ENCODE measurements at places on chromosomes 16 and 17.

DNA sequence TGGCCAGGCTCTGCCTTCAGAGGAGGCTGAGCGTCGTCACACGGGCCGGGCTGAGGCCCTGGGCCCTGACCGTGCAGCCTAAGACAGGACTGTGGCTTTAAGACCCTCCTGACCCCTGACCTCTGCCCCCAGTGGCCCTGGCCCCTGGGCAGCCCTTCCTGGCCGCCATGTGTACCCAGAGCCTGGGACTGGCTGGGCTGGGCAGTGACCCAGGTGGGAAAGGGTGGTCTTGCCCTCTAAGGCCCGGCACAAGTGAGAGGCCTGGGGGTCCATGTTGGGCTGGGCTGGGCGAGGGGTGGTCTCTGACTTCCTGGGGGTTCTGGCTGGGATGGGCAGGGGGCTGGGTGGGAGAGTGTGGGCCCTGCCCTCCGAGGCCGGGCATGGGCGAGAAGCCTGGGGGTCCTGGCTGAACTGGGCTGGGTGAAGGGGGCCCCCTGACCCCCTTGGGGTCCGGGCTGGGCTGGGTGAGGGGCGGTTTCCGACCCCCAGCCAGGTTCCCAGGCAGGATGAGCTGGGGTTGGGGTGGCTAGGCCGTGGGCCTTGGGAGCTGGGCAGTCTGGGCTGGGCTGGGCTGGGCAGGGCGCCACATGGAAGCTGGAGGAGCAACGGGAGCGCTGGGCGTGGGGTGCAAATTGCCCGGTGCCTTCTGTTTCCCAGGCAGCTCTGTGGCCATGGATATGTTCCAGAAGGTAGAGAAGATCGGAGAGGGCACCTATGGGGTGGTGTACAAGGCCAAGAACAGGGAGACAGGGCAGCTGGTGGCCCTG is at the start of gene CDK3:
CDK3 (plus strand) TSS at position 101 of the 767 bp plus-strand sequence; CDS start at position 672, 571 bp downstream.
- DNase-seq, result no peak

- DNase-seq, result no peak
Measured at GRCh38 chr17:14923981-14924380, 341.1 kb downstream of the PMP22 start.

GRCh38 chr16:60405286-60405685 is 1631.0 kb downstream of the CDH8 start:
- DNase-seq, result no peak

- DNase-seq, result peak; percentile 82
Measured at GRCh38 chr17:75877752-75878173, 618 bp downstream of the TRIM47 start.

DNA sequence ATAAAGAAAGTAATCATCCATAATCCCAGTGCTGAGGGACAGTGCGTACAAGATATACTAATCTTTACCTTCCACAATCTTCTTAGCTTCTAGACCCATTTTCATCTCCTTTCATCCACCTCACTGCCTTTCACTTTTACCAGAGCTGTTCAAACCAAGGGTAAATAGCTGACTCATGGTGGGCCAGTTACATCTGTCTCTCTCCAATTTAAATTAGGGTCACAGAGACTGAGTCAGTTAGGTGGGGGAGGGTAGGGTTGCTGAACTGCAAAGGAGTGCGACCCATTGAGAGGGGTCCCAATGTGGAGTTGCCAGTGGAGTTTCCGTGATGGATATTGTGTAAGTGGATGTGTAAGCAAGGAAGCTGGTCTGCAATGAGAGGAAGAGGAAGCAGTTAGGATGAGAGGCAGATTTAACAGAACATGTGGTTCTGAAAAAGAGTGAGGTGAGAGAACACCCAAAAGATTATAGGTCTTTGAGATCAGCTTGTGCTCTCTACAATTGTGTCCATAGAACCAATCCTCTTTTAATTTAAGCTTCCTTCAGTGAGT is 83.5 kb downstream of the GP2 start:
- DNase-seq, result no peak

- DNase-seq, result no peak
Measured at GRCh38 chr16:86317813-86318650, 192.3 kb upstream of the FOXF1 start.

DNA sequence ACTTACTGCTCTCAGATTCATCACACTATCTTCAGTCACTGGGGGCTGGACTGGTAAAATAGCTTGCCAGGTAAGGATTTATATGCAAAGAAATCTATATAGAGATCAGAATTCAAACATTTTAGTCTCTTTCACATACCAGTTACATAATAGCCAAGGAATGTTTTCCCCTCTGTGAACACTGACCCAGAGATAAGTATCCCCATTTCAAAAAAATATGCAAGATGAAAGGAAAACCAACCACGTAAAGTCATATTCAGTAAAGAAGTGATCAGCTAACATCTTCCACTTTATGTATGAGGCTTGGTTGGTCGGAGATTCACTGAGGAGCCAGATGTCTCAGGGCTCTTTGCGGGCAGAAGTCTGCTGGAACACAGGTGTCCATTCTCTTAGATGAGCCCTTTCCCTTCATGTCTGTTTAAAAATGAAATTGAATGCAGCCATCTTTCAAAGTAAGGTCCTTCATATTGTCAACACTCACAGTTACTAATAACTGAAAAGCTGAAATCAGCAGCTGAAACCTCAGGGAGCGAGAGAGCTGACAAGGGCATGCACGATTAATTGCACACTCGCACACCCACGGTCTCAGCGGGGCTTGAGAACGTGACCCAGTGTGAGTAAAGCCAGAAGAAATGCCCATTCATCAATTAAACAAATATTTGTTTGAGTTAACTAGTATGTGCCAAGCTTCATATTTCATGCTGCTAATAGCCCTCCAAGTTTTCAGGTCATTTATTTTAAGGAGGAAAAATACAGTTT is 161.2 kb downstream of the MRTFB start:
- no peak for DNase-seq

- no peak for DNase-seq
Measured at GRCh38 chr16:78390092-78390491, 290.6 kb downstream of the WWOX start.

GRCh38 chr17:42078396-42079043 is 19.8 kb downstream of the ZNF385C start:
- no peak for DNase-seq

GRCh38 chr17:3543453-3543852 is 14.2 kb downstream of the TRPV3 start:
- no peak for DNase-seq

DNA sequence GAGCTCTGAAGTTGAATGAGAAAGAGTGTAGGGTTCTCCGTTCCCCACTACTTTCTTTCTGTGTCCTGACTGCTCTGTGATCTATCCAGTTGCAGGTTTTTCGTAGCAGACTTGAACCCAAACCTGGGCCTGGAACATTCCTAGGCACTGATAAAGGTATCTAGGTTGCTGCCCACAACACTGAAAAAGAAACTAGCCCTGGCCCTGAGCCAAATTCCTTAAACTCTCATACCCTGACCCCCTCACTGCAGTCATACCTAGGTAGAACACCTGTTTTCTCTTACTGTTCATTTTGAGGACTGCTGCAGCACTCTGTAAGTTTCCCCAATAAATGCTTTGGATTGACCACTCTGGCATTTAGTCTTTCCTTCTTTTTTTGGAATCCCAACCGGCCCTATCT is 5.4 kb downstream of the HYDIN start:
- DNase-seq, result no peak

- no peak for DNase-seq
Measured at GRCh38 chr17:36133602-36134236, 30.1 kb downstream of the CCL4 start.

DNA sequence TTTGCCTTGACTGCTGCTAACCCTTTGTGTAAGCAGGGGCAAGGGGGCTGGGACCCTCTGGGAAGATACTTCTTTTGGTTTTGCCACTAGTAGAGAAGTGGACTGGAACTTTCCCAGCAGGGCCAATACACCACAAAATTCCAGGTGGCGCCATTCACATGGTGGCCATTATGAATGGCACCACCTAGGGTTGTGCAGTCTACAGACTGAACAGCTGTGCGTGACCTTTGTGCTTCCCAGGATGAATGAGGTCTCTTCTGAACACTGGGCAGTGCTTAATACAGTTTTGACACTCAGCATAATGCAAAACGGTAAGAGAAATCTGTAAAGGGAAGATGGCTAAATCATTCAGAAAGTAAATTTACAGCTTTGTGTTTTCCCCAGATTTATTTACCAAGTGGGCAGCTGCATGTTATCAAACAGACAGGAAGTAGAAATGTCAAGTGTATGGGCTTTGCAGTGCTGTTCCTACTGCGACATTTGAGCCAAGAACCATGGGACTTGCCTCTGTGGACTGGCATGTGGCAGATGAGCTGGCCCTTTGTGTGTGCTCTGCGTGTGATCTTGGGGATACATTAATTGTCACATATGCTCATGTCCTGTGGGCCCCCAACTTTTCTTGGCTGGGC is 9.2 kb downstream of the SYT17 start:
- DNase-seq, result no peak

DNA sequence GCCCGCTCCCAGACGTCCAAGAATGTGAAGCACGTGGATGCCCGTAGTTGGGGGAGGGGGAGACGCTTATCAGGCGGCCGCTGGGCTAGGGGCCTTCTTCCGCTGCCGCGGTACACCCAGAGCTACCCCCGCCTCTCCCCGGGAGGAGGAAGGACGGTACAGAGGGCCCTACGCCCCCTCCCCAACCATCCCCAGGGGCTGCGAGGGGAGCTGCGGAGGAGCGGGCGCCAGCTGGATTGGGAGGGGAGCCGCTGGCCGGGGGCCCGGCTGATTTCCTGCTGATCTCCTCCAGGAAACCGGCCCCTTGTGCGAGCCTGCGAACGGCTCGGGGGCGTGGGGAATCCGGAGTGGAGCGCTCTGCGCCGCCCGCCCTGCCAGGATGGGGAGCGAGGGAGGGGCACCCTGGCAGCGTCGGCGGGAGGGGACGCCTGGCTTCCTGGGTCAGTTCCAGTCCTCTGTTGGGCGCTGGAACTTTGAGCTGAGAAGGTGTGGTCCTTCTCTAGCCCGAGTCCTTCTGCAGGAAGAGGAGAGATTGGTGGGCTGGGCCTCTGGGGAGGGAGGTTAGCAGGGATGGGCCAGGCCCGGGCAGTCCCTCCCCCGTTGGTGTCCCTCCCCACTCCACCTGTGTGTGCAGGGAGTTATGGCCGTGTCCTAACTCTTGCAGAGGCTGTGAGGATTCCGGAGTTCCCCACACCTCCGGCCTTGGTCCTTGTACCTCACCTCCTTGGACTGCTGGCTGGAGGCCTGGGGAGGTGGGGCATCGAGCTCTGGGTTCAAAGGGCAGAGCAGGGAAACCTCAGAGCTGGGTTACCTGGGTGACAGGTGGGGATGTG is 19.2 kb downstream of the GJD3 start:
- DNase-seq, result peak; percentile 48

- DNase-seq, result no peak
Measured at GRCh38 chr17:39014044-39014794, 47.0 kb upstream of the FBXO47 start.

DNA sequence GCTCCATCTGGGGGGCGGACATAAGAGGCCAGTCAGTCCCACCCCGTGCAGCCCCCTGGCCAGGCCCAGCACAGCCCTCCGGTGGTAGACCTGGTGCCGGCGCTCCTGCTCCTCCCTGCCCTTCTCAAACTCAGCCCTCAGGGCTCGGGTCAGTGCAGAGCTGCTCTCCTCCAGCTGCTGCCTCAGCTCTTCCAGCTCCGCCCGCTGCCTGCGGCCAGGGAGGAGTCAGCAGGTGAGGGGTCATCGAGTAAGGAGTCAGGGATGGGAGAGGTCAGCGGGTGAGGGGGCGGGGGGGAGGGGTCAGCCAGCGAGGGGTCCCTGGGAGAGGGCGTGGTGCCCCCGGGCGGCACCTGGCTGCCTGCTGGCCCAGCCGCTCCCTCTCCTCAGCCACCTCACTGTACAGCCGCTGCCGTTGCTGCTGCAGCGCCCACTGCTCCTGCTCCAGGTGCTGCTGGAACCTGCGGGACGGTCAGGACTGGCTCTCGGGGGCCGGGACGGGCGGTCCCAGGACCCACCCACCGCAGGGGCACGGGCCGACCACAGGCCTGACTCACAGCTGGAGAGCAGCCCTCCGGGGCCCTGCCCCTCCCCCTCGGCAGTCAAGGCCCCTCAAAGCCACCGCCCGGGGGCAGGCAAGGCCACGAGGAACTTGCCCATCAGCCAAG is 26.5 kb upstream of the AATK start:
- no peak for DNase-seq

DNA sequence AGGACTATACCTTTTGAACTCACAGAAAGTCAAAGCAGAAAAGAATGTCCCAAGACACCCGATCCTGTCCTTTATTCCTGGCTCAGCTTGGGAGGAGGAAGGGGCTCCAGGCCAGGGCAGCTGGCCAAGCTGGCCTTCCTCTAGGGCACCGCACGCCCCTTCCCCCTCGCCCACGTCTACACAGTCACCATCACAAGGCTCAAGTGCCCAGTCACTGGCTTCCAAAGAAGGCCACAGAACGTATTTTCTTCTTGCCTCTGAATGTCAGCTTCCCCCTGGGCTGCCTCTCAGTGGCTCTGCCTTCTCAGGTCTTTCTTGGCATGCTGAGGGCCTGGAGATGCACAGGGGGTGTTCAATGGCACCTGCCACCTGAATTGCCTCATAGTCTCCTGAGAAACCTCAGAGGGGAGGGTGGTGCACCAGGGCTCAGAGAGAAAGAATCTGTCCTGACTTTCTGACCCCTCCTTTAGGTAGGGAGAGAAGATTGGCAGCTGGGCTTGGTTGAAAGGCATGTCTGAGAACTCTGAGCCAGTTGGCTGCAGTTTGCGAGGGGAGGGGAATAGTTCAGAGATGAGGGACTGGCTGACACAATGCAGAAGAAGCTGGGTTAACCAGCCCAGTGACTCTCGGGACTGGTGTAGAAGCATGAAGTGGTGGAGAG is 2.1 kb downstream of the DHRS11 start:
- DNase-seq, result no peak

DNA sequence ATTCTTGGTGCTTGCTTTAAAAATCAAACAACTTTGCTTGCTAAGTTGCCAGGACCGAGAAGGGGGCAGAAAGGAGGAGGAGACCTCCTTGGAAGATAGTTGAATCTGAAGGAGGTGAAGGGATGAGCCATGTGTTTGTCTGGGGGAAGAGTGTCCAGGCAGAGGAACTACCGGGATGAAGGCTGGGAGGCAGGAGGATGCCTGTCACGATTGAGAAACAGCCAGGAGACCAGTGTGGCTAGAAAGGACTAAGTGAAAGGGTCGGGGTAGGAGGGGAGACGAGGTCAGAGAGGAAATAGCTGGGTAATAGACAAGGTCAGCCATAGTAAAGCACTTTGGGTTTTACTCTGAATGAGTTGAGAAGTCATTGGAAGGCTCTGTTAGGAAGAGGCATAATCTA is 38.9 kb upstream of the CSNK2A2 start:
- DNase-seq, result no peak

- DNase-seq, result no peak
Measured at GRCh38 chr16:11121083-11121608, 134.9 kb downstream of the SOCS1 start.

GRCh38 chr17:4933646-4934045 is 1.6 kb downstream of the GP1BA start:
- no peak for DNase-seq

- no peak for DNase-seq
Measured at GRCh38 chr16:53503991-53504663, 1.1 kb upstream of the AKTIP start.
